ENCODE measurements at places on chromosomes 4 and X.

DNA sequence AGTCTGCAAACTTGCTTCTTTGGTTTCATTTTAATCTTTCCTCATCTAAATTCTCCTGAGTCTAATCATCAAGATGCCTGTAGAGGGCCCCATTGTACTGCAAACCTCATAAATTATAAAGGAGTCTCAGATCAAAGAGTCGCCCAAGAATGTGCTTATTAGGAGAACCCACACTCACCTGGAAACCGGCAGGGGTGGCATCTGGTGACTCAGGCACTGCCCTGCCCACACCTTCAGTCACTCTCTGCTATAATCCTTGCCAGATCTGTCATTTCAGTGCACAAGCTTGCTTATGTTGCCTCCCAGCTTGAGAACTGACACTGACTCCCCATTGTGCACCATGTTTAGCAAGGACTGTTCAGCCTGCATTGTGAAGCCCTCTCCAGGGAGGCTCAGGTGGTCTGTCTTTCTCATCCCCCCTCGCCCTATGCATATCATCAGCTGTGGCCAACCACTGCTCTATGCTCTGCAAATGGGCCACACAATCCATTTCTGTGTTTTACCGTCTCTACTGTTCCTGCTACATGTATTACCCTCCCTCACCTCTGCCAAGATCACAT lies 12.4 kb downstream of the EPGN start:
- no peak for DNase-seq

GRCh38 chrX:151228935-151229334 lies 52.6 kb downstream of the GPR50 start:
- no peak for DNase-seq

GRCh38 chr4:150525321-150525868 lies 56.6 kb upstream of the MAB21L2 start:
- DNase-seq = no peak

DNA sequence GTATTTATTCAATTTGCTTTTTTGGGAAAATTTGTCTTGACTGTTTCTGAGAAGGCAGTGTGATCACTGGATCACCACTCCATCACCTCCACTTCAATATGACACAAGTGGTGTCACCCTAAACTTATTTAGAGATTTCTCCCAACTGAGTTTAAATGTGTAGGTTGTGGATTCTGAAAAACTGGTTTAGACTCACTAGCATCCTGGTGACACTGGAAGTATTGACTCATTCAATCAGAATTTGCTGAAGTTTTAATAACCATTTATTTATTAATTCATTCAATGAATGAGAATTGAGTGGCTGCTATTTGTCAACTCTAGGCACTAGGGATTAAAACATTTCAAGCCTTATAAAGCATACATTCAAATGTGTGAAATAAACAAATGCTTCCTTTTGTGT lies 819.1 kb upstream of the EPHA5 start:
- no peak for DNase-seq

GRCh38 chr4:77202491-77202890 lies 45.5 kb downstream of the CCNG2 start:
- no peak for DNase-seq

- no peak for DNase-seq
Observed at GRCh38 chrX:129808829-129809796, 29.4 kb downstream of the SASH3 start.

GRCh38 chr4:130747842-130748241 lies 1651.9 kb downstream of the C4orf33 start:
- DNase-seq = no peak

DNA sequence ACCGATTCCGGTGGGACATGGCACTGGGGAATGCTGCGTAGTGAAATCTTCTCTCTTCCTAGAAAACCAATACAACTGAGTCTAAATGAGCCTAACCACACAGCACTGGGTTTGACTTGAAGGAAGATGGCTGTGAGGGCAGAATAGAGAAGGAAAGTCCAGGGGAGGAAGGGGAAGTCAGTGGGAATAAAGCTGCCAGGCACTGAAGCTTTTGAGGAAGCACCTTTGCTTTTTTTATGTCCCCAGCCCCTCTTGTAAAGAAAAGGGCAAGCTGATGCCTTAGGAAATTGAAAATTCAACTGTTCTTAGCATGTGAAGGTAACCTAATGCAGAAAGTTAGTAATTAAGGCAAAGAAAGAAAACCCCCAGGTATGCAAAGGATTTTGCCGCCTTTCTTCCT lies 20.6 kb downstream of the MED28 start:
- no peak for DNase-seq

DNA sequence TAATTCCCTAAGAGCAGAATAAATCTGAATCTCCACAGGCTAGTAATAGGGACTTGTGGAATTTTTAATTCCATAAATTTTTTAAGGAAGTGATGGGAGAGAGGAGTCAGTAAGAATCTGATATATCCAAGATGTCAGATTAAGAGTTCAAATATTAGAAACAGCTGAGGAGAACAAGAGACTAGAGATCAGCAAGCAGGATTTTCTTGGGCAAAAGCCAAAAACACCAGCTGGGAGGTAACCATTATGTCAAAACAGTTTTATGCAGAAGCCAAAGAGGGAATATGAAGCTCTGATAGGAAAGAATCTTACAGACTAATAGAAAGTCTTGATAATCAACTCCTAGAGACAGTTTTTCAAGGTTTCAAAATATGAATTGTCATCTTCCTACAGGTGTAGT lies 72.2 kb upstream of the RBPJ start:
- no peak for DNase-seq

DNA sequence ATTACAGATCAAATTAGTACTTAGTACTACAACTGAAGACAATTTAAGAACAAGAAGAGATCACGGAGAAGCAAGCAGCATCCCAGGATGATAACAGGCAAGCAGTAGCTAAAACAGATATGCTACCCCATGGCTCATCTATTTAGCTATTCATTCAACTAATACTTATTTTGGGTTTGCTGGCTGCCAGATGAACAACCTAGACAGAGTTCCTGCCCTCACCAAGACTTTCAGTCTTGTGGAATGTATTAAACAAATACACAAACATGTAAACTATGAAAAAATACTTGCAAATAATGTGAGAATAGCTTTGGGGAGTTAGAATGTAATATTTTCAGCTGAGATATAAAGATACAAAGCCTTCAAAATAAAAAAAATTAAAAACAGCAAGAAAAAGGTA lies 2.4 kb upstream of the CORIN start:
- DNase-seq = no peak

DNA sequence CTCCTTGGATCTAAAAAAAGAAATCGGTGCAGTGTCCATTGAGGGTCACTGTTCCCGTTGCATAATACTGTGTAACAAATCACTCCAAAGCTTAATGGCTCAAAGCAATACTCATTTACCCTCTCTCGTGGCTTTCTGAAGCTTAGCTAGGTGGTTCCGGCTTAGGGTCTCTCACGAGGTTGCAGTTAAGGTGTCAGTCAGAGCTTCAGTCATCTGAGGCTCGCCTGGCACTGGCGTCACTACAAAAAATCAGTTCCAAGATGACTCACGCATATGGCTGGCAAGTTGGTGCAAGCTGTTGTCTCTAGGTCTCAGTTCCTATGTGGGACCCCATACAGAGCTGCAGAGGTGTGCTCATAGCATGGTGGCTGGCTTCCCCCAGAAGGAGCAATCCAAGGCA lies 91.0 kb downstream of the BEND2 start:
- no peak for DNase-seq

DNA sequence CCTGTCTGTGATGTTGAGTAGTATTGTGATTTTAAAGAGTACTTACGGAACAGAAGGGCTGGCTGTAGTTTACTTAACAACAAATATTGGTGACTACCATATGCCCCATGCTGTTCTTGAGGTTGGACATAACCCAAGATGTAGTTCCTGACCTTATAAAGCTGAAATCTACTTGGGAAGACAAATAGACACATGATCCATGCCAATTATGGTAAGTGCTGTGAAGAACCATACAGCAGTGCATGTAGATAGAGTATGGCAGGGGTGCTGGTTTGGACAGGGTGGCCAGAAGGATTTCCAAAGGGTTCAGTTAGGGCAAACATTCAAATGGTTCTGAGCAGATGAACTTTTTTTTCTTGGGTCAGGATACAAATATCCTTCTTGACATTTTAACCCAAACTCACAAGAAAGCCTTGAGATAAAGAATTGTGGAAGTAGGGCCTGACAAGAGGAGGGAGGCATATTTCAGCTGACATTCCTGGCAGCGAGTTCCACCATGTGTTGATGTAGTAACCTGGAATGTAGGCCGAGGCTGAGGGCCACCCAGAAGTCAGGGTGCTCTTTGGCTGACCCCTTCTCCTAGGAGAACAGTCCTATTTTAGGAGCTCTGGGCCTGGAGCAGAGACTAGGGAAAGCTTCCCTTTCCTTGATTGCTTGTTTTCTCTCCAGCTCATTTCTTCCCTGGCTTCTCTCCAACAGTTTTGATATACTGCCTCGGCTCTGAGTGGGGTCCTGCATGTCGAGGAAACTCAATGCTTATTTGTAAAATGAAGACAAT lies 74.2 kb downstream of the FREM3 start:
- DNase-seq = no peak

GRCh38 chrX:23659339-23659738 lies 8.0 kb upstream of the PRDX4 start:
- DNase-seq = no peak

GRCh38 chrX:123882391-123882790 lies 22.5 kb downstream of the XIAP start:
- DNase-seq = no peak

- DNase-seq = no peak
Observed at GRCh38 chr4:3306450-3306849, 13.6 kb downstream of the RGS12 start.

GRCh38 chrX:104668550-104668949 lies 102.6 kb downstream of the IL1RAPL2 start:
- DNase-seq = no peak

DNA sequence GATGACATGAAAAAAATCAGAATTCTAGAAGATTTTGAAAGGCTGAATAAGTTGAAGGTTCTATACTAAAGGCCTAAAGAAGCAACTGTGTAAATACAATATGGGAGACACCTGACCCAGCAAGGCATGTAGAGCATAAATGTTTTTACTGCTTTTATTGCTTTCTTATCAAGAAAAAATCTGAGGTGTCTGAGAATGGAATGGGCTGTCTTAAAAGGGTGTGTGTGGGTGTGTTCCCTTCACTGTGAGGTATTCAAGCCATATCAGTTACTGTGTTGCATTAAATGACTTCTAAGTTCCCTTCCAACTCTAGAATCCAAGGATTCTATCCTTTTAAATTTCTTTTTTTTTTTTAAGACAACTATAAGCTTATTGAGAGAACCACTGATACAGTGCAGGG lies 15.7 kb downstream of the ATP8A1 start:
- DNase-seq = no peak

DNA sequence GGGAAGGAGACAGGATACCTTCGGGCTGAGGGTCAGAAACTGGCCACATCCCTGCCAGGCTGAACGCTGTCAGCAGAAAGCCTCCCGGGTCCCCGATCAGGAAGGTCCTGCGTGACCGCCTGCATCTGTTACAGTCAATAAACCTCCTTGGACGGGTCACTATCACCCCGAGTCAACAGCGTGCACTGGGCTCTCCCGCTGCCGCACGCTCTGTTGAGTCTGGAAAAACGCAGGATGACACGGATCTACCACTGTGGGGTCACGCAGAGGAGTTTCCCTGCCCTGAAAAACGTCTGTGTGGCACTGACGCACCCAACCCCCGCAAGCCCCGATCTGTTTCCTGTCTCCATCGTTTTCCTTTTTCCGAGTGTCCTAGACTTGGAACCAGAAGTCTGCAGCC lies 12.1 kb downstream of the PPP2R3B start:
- DNase-seq = no peak

DNA sequence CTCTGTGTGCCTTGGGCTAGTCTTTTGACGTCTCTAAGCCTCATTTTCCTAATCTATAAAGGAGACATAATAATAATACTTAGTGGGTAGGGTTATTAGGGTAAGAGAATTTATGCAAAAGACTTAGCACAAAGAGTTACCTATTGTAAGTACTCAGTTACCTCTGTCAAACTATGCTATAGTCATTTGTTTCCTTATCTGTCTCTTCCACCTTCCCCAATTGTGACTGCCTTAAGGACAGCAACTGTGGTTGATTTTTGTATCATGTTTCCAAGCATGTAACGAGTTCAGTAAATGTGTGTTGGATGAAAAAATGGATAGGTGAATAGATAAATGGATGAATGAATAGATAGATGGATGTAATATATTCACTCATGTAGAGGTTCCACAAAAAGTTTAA lies 48.1 kb downstream of the WDR19 start:
- no peak for DNase-seq

DNA sequence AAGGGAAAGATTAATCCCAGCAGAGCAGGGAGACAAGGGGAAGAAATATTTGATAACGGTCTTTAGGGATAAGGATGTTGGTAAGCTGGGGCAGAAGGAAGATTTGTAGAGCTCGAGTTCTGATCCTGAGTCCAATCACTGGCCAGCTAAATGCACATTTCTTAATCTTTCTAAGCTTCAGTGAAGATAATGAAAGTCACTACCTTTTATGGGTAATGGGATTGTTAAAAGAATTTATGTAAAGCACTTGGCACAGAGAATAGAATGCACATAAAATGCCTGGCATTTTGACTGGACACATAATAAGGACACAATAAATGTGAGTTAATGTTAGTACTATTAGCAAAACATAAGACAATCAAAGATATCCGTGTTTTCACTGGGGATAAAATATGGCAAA lies 43.3 kb downstream of the NCAPG start:
- no peak for DNase-seq

DNA sequence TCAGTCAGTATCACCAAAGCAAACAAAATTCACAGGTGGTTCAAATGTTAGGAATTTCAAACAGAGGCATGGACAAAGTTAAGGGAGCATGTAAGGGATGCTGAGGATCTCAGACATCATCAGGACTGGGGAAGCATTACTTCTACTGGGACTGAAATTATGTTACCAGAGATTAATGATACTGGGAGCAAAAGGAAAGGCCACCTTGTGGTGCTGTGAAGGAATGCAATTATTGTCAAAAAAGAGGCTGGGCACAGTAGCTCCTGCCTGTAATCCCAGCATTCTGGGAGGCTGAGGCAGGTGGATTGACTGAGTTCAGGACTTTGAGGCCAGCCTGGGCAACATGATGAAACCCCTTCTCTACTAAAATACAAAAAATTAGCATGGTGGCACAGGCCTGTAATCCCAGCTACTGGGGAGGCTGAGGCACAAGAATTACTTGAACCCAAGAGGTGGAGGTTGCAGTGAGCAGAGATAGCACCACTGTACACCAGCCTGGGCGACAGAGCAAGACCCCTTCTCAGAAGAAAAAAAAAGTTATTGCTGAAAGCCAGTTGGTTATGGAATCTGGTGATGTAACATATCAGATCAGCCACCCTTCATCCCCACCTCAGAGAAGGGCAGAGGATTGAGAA lies 954.3 kb downstream of the PCDH7 start:
- no peak for DNase-seq
